ENCODE measurements at places on chromosomes 5 and 9.
A peak's percentile ranks its signal among the peaks of the same experiment; 100 is the strongest.

DNA sequence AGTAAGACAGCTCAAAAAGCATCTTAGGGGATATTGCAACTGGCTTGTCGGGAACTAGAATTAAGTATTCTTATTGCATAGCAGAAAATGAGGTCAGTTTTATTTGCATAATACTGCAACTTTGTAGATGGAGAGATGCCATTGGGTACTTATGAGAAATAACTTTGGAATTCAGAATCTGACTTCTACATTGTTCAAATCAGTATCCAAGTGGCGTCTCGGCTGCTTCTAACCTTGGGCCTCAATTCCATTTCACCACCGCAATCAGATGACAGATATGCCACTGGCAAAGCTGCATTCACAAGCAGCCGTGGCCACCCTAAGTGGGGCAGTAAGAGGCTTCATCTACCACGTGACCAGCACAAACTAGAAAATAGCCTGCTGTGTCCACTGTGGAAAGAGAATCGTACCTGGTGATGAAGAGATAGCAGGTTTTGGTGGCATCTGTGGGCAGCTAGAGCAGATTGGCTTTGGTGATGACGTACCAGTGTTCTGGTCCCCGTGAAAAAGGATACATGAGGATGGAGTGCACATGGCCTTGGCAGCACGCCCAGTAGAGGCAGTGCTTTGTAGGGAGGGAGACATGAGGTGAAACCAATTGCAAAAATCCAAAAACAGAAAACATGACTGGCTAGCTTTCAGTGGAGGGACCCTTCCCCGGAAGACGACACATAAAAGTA lies 116.6 kb downstream of the KLHL3 start:
- peak; percentile 85 for DNase-seq

DNA sequence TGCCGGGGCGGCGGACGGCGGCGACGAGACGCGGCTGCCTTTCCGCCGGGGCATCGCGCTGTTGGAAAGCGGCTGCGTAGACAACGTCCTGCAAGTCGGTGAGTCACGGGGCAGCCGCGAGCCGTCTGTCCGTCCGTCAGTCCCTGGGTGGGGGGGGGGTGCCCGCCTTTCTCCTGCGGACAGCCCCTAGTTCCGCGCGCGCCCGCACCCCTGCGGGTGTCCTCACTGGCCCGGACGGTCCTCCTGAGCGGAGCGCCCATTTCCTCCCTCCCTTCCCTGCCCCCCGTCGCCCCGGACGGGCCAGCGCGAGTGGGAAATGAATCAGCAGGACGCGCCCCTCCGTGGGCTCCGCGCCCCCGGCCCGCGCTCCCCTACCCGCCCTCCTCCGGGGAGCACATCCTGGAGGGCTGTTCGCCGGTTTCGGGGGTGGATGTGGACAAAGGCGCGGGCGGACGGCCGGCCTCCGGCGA lies 828 bp downstream of the ZSWIM6 start:
- no peak for DNase-seq

- no peak for DNase-seq
Observed at GRCh38 chr5:133744051-133744959, 132.0 kb upstream of the FSTL4 start.

- no peak for DNase-seq
Observed at GRCh38 chr5:76479973-76480667, 77.0 kb downstream of the IQGAP2 start.

GRCh38 chr9:109945573-109945972 lies 165.6 kb downstream of the PALM2AKAP2 start:
- DNase-seq: no peak

DNA sequence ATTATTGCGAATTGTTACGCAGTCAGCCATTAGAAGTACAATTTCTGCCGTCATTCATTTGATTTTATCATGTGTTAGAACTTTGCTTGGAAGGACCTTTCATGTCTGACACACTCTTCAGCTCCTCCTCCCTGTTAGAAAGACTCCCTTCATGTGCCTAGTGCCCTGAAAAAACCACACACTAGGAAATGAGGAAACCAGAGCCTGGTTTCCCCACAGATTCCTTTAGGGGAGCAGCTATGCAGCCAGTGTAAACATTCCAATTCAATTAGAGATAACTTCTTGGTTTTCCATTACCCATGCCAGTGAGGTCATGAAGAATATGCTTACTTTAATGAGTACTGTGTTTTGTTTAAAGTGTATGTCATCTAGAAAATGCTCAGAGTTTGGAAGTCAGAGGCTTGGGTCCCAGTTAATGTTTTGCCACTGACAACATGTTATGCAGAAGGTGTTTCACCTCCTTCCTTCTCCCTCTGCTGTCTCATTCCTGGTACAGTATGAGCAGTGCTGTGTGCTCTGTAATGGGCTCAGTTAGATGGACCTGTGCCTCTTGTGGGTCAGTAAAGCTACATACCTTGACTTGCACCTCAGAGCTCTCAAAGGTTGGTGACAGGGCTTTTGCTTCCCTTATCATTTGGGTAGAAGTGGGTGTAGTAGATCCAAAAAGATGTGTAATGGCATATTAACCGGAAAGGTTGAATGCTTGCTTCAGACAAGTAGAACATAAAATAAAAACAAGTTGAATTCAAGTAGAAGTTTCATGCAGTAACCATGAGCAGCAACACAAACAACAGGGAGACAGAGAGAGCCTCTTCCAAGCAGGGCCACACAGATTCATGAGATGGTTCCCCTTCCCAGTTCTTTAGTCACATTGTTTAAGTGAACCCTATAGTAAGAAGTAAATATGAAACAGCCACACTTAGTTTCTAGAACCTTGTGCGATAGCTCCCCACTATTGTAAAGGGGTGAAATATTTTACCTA lies 52.6 kb upstream of the TNFAIP8 start:
- peak; percentile 99 for DNase-seq

DNA sequence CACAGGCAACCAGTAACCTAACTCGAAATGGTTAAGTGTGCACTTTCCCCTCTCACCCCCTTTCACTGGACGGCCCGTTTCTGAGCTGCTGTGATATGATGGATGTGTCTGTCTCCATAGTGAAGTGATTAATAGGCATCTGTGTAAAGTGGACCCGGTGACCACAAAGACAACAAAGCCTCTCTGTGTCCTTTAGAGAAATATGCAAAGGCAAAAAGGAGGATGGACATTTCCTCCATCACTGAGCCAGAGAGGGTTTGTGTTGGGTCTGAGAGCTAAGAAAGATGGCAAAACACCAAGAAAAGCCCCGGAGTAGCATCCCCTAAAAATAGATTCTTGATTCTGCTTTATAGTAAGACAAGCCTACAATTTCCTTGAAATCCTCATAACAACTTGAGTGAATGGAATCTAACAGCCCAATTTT lies 120.6 kb downstream of the SEMA6A start:
- no peak for DNase-seq

DNA sequence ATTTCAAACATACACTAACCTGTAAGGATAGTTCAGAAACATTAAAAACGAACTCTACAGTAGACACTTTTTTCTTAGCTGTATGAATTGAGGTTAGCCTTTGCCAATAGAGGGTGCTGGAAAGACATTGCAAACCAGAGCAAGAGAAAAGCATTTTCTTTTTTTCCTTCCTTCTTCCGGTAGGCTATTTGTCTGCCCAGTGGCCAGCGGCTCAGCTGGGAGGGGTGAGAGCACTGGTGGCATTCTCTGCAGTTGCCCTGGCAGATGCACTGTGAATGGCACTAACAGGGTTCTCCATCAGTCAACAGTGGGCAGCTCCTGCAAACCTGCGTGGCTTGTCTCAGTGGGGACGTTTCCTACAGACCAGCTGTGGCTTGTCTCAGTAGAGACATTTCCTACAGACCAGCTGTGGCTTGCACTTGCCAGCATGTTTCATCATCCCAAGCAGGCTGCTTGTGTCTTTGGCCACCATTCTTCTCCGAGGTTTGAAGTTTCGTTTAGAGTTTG lies 984.5 kb upstream of the CDH18 start:
- DNase-seq: peak; percentile 91

GRCh38 chr9:71767776-71768321 lies 464 bp downstream of the CEMIP2 start:
- no peak for DNase-seq

- DNase-seq: peak; percentile 50
Observed at GRCh38 chr5:150410524-150411244, 2.0 kb downstream of the CD74 start.

DNA sequence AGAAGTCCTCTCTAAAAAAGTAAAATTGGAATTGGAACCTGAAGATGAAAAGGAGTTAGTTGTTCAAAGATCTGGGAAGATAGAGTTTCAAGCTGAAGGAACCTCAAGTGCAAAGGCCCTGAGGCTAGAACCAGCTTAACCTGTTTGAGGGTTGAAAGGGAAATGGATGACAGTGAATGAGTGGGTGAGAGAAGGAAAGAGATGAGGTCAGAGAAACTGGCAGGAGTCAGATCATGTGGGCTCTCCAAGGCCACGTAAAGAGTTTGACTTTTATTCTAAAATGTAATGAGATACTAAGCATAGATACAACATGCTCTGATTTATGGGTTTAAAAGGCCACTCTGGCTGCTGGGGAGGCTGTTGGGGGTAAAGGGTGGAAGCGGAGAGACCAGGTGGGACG lies 2.5 kb upstream of the RAD23B start:
- DNase-seq: no peak

DNA sequence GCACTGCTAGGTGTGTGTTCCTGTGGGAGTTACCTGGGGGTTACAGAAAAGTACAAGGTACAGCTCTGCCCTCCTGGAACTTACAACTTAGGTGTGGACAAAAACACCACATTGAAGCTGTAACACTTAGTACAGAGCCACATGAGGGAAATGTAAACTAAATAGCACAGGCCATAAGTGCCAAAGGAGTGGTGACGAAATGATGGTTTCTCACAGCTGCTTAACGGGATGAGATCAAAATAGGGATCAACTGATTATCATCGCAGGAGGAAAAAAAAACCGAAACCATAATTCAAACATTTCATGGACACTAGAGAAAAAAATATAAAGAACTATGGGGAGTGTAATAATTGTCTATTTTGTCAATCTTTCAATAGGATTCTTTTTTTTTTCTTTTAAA lies 5.9 kb downstream of the LIX1 start:
- no peak for DNase-seq

- no peak for DNase-seq
Observed at GRCh38 chr9:10387282-10387681, 225.5 kb downstream of the PTPRD start.

GRCh38 chr5:159121061-159121460 lies 21.3 kb upstream of the EBF1 start:
- no peak for DNase-seq

GRCh38 chr9:114140850-114141249 lies 14.5 kb upstream of the COL27A1 start:
- no peak for DNase-seq

DNA sequence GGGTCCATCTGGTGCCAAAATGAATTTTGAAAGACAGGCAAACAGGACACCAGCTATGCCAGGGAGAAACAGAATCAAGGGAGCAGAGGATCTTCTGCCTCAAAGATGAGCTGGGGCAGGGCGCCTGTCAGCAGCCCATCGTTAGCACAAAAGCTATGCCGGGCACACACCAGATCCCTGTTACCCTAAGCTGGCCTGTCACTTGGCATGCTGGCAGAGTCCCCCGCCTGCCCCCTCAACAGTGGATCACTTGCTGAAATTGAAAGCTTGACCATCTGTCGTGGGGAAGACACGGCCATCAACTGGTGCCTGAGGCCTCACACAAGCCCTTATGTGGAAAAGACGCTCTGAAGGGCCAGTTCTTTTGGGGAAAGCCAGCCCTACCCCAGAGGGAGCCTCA lies 256.4 kb downstream of the EBF1 start:
- no peak for DNase-seq

DNA sequence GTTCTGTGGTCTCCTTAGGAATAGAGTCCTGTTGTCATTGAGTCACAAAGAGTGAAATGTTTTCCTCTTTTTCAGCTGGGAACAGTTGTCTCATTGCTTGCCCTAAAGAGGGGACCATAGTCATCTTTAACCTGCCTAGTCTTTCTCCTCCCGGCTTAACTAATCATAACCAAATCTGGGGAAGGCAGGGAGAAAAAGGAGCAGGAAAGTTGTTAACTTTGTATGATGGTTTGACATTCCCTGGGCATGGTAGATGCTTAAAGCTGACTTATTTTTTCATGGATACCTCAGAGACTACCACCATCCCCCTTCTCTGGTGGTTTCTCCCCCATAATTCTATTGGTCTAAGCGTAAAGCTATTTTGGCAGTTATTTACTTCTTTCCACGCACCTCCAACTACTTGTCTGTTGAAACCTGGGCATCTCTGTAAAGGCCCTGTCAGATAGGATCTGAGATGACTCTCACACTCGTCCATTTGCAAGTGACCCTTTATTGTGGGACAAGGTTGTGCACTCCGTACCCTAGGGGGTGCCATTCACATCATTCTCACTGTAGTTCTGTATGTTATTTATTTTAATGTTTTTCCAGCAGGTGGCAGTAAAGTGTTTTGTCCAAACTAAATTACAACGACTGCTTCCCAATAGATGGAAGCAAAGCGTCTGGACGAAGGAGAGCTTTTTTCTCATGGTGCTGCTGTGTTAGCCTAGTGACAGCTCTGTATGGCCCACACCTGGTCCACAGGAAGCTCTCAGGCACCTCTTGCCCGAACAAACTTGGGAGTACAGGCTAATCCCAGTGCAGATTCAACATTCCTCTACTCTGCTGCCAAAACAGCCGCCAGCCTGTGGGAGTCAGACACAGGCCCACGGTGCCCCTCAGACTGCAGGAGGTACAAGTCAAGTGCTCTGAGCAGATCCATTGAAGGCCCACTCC lies 3.0 kb upstream of the FAM13B start:
- peak; percentile 95 for DNase-seq

DNA sequence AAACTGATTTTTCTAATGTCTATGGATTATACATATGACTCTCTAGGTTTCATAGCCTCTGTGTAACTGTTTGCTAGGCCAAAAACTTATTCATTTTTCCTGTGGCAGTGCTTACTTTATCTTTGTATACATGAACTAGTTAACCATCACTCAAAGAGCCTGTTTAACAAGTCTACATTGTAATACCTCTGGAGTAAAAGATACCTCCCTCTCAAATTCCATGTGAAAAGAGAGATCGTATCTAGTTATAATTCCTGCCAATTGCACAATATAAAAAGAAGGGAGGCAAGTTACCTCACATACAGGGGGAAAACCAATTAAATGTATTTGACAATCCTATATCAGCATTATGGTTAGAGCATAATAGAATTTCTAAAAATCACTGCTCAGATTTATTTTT lies 271.9 kb upstream of the ST8SIA4 start:
- no peak for DNase-seq

DNA sequence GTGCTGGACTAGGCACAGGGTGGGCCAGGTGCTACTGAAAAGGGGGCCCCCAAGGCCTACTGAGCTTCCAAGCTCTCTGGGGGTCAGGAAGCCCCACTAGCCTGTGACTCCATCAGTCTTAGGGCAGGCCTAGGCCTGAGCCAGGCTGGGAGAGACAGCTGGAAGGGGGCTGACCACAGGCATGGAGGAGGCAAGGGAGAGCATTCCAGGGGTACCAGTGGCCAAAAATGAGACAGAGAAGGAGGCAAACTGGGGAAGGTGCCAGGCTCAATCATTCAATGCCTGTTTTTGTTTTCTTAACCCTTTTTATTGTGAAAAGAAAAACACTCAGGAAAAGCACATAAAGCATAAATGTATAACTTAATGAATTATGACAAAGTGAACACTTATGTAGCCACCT lies 26.2 kb upstream of the TCF7 start:
- no peak for DNase-seq

All from H4 (cell line).